ENCODE measurements at places on chromosomes 3 and 15.

GRCh38 chr15:23420806-23421575, 26.1 kb downstream of the GOLGA6L2 start:
- no peak for DNase-seq

- no peak for DNase-seq
Observed at GRCh38 chr3:182327196-182327681, 466.1 kb upstream of the ATP11B start.

DNA sequence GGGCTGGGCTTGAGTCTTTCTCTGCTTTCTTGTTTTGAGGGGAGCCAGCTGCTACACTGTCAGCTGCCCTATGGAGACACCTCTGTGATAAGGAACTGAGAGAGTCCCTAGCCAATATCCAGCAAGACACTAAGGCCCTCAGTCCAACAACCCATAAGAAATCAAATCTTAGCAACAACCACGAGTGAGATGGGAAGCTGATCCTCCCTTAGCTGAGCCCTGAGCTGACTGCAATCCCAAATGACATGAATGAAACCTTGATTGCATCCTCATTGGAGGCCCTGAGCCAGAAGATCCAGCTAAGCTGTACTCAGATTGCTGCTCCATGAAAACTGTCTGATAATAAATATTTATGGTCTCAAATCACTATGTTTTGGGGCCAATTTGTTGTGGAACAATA, 302.1 kb upstream of the MME start:
- no peak for DNase-seq

DNA sequence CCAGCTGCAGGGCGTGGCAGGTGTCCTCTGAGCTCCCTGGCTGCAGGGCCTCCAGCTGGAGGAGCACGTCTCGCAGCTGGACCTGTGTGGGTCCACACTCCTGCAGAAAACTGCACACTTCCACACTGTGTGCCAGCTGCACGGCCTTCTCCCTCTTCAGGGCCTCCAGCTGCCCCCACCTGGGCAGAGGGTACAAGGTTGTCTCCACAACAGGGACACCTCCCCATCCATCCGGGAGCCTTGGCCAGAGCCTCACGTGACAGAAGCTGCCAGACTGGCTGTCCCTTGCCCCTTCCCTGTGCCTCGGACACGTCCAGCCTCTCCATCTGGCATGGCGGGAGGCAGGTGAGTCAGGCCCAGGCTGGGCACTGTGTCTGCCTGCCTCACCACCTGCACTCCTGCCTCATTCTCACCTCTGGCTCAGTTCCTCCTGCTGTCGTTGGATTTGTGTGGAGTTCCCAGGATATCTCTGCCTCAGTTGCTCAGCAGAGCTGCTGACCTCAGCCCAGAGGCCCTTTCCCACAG, 14.5 kb downstream of the SPTBN5 start:
- DNase-seq = no peak

DNA sequence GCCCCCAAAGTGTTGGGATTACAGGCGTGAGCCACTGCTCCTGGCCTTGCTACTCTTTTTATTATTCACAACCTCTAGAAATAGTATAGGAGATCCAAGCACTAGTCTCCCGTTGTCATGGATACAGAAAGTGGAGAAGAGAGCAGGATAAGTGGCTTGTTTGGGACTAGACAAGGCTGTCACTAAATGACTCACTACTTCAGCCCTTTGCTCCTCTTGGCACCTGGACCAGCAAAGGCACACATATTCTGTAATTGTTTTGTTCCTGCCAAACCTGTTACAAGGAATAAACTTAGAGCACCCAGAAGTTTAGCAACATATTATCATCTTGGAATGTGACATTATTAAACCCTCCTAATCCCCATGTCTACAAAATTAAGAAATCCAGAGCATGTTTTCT, 427.2 kb upstream of the THBS1 start:
- no peak for DNase-seq

- no peak for DNase-seq
Observed at GRCh38 chr3:101202640-101203039, 117.7 kb downstream of the IMPG2 start.

DNA sequence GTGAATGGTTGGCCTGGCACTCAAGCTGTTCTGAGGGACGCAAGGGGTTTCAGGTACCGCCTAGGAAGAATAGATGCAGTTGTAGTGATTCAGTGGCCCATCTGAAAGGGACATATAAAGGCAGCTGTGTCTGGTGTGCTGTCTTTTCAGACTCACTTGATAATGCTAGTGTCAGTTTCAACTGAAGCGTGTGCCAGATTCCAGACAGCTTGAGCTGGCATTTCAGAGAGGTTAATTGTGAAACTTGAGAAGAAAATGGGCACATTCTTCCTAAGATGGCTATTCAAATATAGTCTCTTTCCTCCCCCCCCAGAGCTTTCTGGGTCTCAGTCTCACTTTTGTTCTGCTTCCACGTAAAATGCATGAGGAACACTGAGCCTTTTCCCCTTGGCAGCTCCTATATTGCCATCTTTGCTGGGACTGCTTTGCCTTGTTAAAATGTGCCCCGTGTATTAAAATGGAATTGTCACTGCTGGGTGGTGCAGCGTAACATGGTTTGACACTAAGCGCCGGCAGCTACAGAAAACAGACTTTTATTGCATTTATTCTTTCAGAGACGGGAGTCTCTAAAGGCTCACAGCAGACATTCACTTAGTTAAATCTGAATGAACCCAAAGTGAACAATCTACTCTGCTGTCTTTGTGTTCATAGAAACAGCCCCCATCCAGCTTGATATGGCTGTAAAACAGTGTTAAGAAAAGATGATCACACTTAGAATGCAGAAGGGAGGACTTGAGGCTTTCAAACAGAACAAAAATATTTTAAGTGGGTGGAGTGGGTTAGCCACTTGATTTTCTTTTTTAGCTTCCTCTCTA, 478.7 kb downstream of the RBMS3 start:
- no peak for DNase-seq

GRCh38 chr15:83651541-83651940, 2.4 kb upstream of the ADAMTSL3 start:
- DNase-seq = no peak

- DNase-seq = no peak
Observed at GRCh38 chr3:38647217-38647970, 2.1 kb downstream of the SCN5A start.

DNA sequence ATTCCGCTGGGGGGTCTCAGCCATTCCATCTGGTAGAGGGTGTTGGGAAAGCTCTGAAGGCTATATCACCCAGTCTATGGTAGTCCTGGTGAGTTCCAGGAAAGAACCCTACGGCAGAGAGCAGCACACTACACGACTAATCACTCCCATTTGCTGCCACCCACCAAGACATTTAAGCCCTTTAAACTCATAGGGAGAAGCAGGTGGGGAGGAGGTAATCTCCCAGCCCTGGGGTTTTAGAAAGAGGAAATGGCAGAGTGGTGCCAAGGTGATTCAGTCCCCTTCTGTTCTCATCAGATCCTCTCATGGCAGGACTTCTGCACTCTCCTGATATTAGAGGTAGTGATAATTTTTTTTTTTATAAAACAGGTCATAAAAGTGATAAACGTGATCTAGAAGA, 10.6 kb upstream of the VWA5B2 start:
- DNase-seq = no peak

DNA sequence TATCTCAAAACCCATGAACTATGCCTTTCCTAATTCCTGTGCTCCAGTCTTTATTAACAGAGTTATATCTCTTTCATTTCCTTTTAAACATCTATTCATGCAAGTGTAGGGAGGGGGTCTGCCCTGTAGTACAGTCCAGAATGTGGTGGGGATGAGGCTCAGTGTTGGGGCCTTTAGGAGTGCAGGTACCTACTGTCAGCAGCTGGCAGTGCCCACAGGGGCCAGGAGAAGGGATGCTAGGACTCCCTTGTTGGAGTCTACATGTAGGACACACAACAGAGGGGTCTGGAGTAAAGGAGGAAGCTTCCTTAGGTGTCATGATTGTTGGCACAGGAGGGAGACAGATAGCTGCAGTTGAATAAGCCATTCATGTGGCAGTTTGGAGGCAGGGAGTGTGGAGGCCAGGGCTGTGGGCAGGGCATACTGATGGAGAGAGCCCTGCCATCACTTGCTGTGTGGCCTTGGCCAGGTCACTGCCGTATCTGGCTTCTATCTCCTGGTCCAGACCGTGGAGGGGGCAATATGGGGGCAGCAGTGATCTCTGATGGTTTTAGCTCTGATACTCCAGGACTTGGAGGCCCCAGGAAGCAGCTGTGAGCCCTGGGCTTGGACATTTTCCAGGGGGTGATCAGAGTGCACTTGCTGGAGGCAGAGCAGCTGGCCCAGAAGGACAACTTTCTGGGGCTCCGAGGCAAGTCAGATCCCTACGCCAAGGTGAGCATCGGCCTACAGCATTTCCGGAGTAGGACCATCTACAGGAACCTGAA, 29.5 kb downstream of the ESYT3 start:
- DNase-seq = no peak

GRCh38 chr3:148680289-148680688, 17.4 kb upstream of the AGTR1 start:
- DNase-seq = no peak

DNA sequence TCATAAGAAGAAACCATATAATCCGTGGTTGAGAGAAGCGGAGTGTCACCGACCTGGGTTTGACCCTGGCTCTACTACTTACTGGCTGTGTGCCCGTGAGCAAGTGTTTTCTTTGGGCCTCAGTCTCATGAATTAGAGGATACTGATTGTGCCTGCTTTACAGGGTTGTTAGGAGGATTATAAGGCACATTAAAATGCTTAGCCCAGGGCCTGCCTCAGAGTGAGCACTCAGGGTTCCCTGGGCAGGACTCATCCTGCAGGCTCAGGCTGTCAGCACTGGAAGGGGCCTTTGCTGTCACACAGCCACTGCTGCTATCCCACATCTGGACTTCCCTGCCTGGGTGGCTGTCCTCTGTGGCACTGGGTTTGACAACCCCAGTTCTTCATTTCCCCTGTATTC, 4.7 kb downstream of the PLA2G4F start:
- DNase-seq = no peak

DNA sequence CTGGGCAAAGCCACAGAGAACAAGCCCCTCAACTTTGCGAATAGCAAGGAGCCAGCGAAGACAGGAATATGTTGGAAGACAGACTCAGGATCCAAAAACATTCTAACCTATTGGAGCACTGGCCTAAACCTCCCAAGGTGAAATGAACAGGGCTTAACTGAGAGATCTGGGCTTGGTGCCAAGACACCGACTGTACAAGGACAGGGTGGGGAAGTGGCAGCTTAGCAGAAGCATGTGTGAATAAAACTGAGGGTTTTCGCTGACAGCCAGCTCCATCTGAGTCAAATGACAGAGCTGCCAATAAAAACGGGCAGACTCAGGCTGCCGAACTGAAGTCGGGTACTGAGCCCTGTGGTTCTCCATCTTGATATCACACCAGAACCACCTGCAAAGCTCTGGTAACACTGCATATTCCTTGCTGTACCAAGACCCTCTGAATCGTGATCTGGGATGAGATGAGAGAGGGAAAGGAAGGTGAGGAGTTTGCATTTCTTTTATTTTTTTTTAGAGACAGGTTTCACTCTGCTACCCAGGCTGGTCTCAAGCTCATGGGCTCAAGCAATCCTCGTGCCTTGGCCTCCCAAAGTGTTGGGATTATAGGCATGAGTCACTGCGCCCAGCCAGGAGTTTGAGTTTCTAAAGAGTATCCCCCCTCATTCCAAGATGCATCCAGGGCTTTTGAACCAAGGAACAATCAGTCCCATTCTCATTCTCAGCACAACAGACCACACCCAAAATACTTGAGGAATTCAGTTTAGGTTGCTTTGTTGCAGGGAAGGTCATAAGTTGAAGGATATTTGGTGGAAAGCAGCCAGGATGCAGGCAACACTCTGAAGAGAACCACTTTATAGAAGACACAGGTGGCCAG, 6.0 kb upstream of the PLCB2 start:
- DNase-seq = no peak

All from T-helper 22 cell (primary cell).